ENCODE measurements at places on chromosomes 5 and 9. TPM values are rescaled to one million over a fixed set of nuclear protein-coding genes. Genes with fewer than 3 reads are reported as not detected.

GRCh38 chr5:124865066-124865465 is 118.6 kb upstream of the ZNF608 start:
- no peaks in the 10 kb centered on the region for H3K27me3 ChIP-seq
- DNase-seq, result no peak
- no peak overlapping the region for H3K4me3 ChIP-seq
- no peak overlapping the region for H3K27ac ChIP-seq

DNA sequence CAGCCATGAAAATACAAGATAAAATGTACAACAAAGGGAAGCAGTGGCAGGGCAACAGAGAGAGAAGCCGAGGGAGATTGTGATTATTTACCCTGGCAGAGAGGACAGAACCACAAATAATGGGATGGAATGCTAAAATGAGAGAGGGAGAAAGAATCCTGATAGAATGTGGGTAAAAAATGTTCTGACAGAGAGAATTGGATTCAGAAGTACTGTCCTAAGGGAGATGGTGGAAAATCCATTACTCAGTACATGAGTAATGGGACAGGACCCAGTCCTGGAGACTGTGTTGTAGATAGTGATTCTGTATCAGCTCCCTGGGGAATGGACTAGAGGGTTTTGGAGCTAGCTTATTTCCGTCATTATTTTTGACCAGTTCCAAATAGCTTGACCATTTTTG is 831.5 kb downstream of the MAT2B start:
- no peak for DNase-seq
- H3K27me3 ChIP-seq, result no peaks in the 10 kb centered on the region
- H3K36me3 ChIP-seq, result no peaks in the 10 kb centered on the region
- H3K4me1 ChIP-seq, result no peaks in the 10 kb centered on the region
- no peak overlapping the region for H3K4me3 ChIP-seq

GRCh38 chr5:115979201-115980041 is 17.1 kb downstream of the LVRN start:
- H3K4me3 ChIP-seq, result no peak overlapping the region
- no peak for DNase-seq
- no peaks in the 10 kb centered on the region for H3K4me1 ChIP-seq

DNA sequence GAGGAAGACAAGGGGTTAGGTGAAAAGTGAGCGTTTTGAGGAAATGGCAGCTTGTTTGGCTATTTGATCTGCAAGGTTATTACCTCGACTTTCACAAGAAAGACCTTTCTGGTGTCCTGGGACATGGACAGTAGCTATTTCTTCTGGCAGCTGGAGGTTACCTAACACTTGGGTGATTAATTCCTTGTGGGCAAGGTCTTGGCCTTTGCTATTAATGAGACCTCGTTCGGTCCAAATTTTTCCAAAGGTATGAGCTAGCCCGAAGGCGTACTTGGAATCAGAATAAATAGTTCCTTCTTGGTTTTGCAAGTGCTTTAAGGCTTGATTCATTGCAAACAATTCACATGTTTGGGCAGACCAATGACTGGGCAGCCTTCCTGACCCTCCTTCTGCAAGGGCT is 4.9 kb downstream of the GTF3C5 start:
- no peak overlapping the region for H3K27ac ChIP-seq
- H3K36me3 ChIP-seq, result peaks cover 22% of the 10 kb centered on the region
- no peaks in the 10 kb centered on the region for H3K27me3 ChIP-seq
- H3K4me3 ChIP-seq, result no peak overlapping the region
- no peak for DNase-seq
- H3K4me1 ChIP-seq, result peaks cover 30% of the 10 kb centered on the region

GRCh38 chr5:5372511-5372910 is 50.0 kb upstream of the ICE1 start:
- H3K4me3 ChIP-seq, result no peak overlapping the region
- peaks cover 26% of the 10 kb centered on the region for H3K4me1 ChIP-seq
- DNase-seq, result no peak

DNA sequence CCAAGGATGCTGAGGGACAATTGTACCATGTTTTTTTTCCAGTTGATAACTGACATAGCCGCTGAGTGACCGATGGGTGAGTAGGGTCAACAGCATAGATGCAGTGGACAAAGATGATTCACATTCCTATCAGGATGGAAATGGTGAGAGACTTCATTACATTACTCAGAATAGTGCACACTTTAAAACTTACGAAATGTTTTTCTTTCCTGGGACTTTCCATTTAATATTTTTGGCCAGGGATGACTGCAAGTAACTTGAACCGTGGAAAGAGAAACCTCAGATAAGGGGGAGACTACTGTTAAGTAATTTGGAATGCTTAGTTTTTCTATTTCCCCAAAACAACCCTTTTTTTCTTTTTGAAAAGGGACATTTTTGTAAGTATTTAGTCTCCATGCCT is 3.0 kb upstream of the TUSC1 start:
- DNase-seq, result no peak
- H3K4me3 ChIP-seq, result no peak overlapping the region
- H3K4me1 ChIP-seq, result no peaks in the 10 kb centered on the region

- H3K27me3 ChIP-seq, result 0 out of 2 replicates have a peak, but pooled peaks cover 1% of the 10 kb centered on the region
- H3K4me3 ChIP-seq, result no peak overlapping the region
- DNase-seq, result no peak
- no peaks in the 10 kb centered on the region for H3K4me1 ChIP-seq
- no peak overlapping the region for H3K27ac ChIP-seq
These were observed 21.6 kb downstream of the ANKRD33B start for GRCh38 chr5:10585518-10585915.

DNA sequence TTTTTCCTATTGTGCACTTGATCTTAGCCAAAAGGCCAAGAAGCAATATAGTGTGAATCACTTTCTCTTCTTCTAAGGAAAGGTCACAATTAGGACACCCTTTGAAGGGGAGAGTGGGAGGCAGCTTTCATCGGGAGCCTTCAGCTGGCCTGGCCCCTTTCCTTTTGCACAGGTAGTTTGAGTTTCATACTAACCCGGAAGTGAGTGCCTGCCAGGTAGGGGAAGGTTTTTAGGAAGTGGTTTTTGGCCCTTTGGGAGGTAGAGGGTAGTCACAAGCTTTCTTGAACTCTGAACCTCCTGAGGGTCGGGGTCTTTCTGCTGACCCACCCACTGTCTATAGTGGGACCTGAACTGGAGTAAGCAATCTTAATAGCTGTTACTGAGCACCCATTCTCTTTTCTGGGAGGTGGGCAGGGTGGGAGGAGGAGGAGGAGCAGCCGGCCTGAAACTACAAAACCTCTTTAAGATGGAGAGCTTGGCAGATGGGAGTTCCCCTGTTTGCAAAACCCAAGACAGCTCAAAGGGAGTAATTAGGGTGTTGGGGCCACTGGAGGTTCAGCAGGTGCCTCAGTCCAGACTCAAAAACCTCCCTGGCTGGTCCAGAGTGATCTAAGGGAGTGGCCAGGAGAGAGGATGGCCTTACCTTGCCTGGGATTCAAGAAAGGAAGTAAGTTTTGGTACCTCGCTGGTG is 6.0 kb downstream of the LARP1 start:
- H3K4me3 ChIP-seq, result no peak overlapping the region
- no peak for DNase-seq
- peaks cover 78% of the 10 kb centered on the region for H3K4me1 ChIP-seq
- no peaks in the 10 kb centered on the region for H3K27me3 ChIP-seq
- peaks cover 6% of the 10 kb centered on the region for H3K36me3 ChIP-seq
- no peak overlapping the region for H3K27ac ChIP-seq

GRCh38 chr5:153985498-153985897 is 53.2 kb downstream of the FAM114A2 start:
- H3K4me3 ChIP-seq, result no peak overlapping the region
- H3K27ac ChIP-seq, result no peak overlapping the region
- H3K36me3 ChIP-seq, result no peaks in the 10 kb centered on the region
- no peaks in the 10 kb centered on the region for H3K4me1 ChIP-seq
- H3K27me3 ChIP-seq, result no peaks in the 10 kb centered on the region

DNA sequence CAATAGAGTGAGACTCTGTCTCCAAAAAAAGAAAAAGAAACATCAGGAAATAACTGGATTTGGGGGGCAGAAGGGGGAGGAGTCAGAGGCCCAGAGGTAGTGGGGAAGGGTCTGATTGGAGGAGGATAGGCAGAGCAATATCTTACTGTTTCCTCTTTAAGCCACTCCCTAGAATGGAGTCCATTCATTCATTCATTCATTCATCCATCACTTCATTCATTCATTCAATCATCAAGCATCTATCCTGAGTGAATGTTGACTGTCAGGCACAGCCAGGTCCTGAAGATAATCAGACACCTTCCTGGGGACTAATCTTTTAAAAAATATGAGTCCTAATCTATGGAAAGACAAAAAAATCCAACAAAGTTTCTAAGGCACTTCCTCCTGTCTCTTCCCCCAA is 12.9 kb downstream of the IER5L start:
- H3K36me3 ChIP-seq, result no peaks in the 10 kb centered on the region
- H3K27ac ChIP-seq, result no peak overlapping the region
- DNase-seq, result no peak
- H3K4me3 ChIP-seq, result no peak overlapping the region

GRCh38 chr5:82234885-82235284 is 43.3 kb downstream of the RPS23 start:
- no peaks in the 10 kb centered on the region for H3K36me3 ChIP-seq
- no peaks in the 10 kb centered on the region for H3K27me3 ChIP-seq
- no peaks in the 10 kb centered on the region for H3K4me1 ChIP-seq
- no peak for DNase-seq
- H3K4me3 ChIP-seq, result no peak overlapping the region
- H3K27ac ChIP-seq, result no peak overlapping the region

GRCh38 chr9:115198001-115198400 is 80.0 kb upstream of the TNC start:
- H3K36me3 ChIP-seq, result no peaks in the 10 kb centered on the region
- H3K27me3 ChIP-seq, result no peaks in the 10 kb centered on the region
- H3K4me1 ChIP-seq, result no peaks in the 10 kb centered on the region
- no peak overlapping the region for H3K4me3 ChIP-seq
- H3K27ac ChIP-seq, result no peak overlapping the region

DNA sequence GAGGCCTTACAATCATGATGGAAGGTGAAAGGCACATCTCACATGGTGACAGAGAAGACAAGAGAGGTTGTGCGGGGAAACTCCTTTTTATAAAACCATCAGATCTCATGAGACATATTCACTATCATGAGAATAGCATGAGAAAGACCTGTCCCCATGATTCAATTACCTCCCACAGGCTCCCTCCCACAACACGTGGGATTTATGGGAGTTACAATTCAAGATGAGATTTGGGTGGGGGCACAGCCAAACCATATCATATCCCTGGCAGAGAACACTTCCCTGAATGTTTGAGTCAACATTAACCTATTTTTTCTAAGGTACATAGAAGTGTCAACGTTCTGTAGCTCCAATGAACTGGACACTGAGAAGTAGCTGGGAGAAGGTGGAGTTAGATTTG is 280.9 kb downstream of the NFIB start:
- no peaks in the 10 kb centered on the region for H3K27me3 ChIP-seq
- H3K36me3 ChIP-seq, result no peaks in the 10 kb centered on the region
- H3K27ac ChIP-seq, result no peak overlapping the region
- no peak for DNase-seq
- no peak overlapping the region for H3K4me3 ChIP-seq

DNA sequence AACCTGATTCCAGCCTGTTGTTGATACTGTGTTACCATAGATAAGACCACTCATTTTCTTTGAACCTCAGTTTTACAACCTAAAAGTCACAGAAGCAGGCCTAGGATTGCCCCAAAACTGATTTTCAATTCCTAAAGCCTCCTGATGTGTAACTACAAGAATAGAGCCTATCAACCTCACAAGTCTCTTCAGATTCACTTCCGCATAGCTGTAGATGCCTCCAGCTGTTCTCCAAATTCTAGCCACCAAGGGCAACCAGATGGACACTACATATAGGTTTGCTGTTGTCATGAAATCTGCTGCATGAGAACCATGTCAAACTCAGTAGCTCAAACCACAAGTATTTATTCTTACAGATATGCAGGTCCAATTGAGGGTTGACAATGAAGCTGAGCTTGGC is 143.5 kb downstream of the SPATA31D1 start:
- no peak for DNase-seq
- no peaks in the 10 kb centered on the region for H3K27me3 ChIP-seq
- no peak overlapping the region for H3K27ac ChIP-seq

DNA sequence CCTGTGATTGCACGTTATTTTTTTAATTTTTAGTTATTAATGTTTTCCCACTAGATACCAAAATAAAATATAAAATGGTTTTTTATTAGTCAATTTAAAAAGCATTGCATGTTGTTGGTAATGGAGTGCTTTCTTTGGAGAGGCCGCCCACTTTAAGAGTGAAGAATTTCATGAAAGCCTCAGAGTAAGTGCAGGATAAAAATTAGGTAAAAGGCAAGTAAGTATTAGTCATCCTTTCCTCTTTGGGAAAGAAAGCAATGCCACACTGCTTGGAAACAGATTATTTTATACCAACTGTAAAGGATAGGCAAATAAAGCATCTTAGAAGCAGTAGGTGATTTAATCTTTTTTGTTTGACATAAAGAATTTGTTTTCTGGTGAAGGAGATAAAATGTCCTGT is 62.9 kb downstream of the HSD17B4 start:
- H3K36me3 ChIP-seq, result peaks cover 5% of the 10 kb centered on the region
- no peaks in the 10 kb centered on the region for H3K4me1 ChIP-seq
- H3K27me3 ChIP-seq, result no peaks in the 10 kb centered on the region
- no peak for DNase-seq
- no peak overlapping the region for H3K27ac ChIP-seq
- H3K4me3 ChIP-seq, result no peak overlapping the region

GRCh38 chr5:73534011-73534644 is 31.3 kb downstream of the ANKRA2 start:
- peaks cover 18% of the 10 kb centered on the region for H3K4me1 ChIP-seq
- no peaks in the 10 kb centered on the region for H3K36me3 ChIP-seq
- H3K27ac ChIP-seq, result no peak overlapping the region
- H3K27me3 ChIP-seq, result no peaks in the 10 kb centered on the region
- no peak overlapping the region for H3K4me3 ChIP-seq
- no peak for DNase-seq

DNA sequence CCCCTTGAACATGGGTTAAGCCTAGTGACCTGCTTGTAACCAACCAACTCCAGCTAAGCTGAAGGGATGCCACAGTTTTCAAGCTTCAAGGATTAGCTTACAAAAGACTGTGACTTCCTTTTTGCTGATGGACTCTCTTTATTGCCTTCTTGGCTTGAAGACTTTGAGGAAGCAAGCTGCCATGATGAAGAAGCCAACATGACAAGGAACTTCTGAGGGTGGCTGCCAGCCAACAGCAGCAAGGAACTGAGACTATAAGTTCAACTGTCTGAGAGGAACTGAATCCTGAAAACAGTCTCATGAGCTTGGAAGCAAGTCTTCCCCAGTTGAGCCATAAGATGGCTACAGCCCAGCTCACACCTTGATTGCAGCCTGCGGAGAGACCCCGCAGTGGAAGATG is 116.1 kb upstream of the TAF11L2 start:
- no peaks in the 10 kb centered on the region for H3K4me1 ChIP-seq
- no peaks in the 10 kb centered on the region for H3K27me3 ChIP-seq
- H3K36me3 ChIP-seq, result no peaks in the 10 kb centered on the region

DNA sequence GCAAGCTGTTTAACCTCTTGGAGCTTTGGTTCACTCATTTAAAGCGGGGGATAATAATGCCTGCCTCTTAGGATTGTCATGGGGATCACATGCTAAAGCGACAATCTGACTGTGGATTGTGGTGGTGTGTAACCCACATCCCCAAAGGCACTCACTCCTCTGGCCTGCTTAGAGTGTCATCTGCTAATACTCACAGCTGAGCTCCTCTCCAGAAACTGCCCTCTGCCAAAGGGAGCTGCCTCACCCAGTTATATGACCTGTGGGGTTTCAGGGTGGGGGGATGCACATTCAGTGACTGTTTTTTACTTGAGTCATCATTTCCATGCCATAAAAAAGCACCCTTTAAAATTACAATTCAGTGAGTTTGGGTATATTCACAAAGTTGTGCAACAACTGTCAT is 110.0 kb upstream of the SPOCK1 start:
- H3K36me3 ChIP-seq, result no peaks in the 10 kb centered on the region
- no peak for DNase-seq
- H3K4me3 ChIP-seq, result no peak overlapping the region
- H3K27ac ChIP-seq, result no peak overlapping the region
- H3K4me1 ChIP-seq, result no peaks in the 10 kb centered on the region

The ITGA1 gene
- polyA plus RNA-seq, result 28.6 TPM

The NEK6 gene
- 119 TPM for polyA plus RNA-seq

The THOC3 gene
- 86.7 TPM for polyA plus RNA-seq

All from HepG2 (cell line).